ENCODE measurements at places on chromosomes 5 and 9.

DNA sequence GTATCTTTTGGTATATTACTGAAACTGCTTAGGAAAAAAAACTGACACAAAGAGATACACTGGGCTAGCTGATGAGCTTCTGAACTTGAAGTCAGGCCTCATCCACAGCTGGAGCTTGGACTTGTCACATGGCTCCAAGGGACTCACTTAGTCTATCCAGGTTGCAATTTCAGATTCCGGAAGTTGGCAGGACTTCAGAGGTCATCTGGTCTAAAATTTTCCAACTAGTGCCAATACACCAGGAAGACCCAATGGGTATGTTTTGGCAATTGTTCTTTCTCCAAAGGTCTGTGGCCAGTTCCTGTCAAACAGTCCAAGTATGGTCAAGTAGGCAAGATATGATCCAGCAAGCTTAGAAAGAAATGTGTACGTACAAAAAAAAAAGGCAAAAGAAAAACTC, 36.7 kb downstream of the MRPS27 start:
- peaks cover 9% of the 10 kb centered on the region for H3K36me3 ChIP-seq
- H3K27me3 ChIP-seq = no peaks in the 10 kb centered on the region
- no peak overlapping the region for H3K4me3 ChIP-seq
- no peak for DNase-seq
- peak overlapping the region; percentile 81 for H3K27ac ChIP-seq

- no peak for DNase-seq
- no peak overlapping the region for H3K4me3 ChIP-seq
- no peaks in the 10 kb centered on the region for H3K27me3 ChIP-seq
- no peaks in the 10 kb centered on the region for H3K36me3 ChIP-seq
- no peaks in the 10 kb centered on the region for H3K4me1 ChIP-seq
Measured at GRCh38 chr5:9108162-9108561, 437.7 kb downstream of the SEMA5A start.

DNA sequence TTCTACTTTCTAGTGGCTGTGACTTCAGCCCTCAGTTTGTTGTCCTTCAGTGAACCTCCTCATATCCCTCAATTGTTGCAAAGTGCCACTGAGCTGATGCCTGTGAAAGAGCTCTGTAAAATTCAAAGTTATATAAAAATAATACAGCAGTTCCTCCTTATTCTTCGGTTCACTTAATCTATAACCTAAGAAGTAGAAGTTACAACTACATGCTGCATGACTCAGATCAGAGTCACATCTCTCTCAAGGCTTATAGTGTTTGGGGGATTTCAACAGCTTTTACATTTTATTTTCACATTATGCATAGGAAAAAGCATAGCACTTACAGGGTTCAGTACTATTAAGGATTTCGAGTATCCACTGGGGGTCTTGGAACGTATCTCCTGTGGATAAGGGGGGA, 25.1 kb upstream of the GCNT1 start:
- peak overlapping the region; percentile 4 for H3K27ac ChIP-seq
- no peak overlapping the region for H3K4me3 ChIP-seq
- peaks cover 14% of the 10 kb centered on the region for H3K4me1 ChIP-seq
- peak; percentile 46 for DNase-seq

GRCh38 chr5:151056379-151057325, 24.2 kb downstream of the TNIP1 start:
- no peak overlapping the region for H3K4me3 ChIP-seq
- DNase-seq = no peak
- H3K36me3 ChIP-seq = peaks cover 9% of the 10 kb centered on the region

DNA sequence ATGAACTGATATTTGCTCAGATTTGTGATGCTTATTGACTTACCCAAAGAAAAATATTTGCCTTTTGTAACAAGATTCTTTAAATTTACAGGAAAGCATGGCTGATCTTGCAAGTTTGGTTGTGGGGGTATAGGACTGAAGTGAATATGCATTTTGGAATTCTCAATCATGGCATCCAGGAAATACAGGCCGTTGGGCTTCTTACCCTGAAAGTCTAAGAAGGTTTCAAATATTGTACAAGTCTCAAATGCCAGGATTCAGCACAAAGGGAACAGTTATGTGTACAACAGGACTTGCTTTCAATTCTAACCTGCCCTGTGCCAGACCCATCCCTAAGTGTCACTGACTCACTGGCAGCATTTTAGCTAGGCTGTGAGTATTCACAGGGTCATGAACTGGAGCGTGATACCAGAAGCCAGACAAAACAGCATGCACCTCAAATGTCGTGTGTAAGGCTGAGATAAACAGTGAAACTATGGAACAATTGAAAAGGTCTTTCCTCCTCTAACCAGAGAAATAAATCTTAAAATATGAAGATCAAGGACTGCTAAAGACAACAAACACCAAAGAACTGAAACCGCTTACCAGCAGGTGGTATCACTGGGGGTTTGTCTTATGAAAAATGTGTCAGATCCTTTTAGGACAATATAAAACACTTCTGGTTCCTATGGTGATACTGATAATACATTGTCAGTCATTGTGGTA, 168.6 kb upstream of the RGMB start:
- H3K36me3 ChIP-seq = no peaks in the 10 kb centered on the region
- DNase-seq = no peak
- H3K4me3 ChIP-seq = no peak overlapping the region
- no peaks in the 10 kb centered on the region for H3K4me1 ChIP-seq
- H3K27ac ChIP-seq = no peak overlapping the region

Data from PC-9 (cell line).